ENCODE measurements at places on chromosomes 11 and 22. TPM values are rescaled to one million over a fixed set of nuclear protein-coding genes. Genes with fewer than 3 reads are reported as not detected.

The SMIM35 gene
- not detected for total RNA-seq

The HTR3B gene
- total RNA-seq: not detected

The CALCA gene
- total RNA-seq: 0.14 TPM

The LMO2 gene
- 1.4 TPM for total RNA-seq

The TRIM66 gene
- 1.8 TPM for total RNA-seq

DNA sequence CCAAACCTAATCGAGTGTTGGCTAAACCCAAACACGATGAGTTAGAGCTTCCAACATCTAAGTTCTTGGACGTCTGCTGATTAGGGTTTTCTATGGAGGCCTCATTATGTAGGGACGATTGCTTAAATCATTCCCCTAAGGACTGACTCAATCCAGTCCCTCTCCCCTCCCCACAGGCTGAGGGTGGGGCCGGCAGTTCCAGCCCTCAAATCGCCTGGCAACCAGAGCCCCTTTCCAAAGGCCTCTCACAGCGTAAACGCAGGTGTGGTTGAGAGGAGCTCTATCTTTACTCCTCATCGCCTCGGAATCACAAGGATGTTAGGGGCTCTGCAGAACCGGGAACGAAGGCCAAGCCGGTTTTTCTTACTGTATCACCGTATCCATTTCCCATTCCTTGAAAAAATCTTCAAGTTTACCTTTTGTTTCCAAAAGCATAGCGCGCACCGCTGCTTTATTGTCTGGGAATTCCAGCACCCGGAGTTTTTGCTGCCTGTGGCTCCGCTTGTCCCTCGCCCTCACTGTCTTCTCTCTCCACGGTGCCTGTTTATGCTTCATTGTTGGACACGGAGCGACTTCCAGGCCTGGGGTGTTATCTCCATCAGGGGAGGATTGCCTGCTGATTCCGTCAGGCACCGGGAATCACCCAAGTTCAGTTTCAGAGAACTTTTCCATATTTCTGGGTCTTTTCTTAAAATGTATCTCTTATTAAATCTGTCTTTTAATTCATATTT, 13.8 kb upstream of the IFITM3 start:
- no peak for DNase-seq

GRCh38 chr11:118153976-118154375, 1.4 kb upstream of the SCN4B start:
- no peak for DNase-seq

- no peak for DNase-seq
These were observed 385.4 kb downstream of the TMEM135 start for GRCh38 chr11:87423161-87423560.

- no peak for DNase-seq
These were observed 23.5 kb downstream of the RRM1 start for GRCh38 chr11:4118107-4118506.

DNA sequence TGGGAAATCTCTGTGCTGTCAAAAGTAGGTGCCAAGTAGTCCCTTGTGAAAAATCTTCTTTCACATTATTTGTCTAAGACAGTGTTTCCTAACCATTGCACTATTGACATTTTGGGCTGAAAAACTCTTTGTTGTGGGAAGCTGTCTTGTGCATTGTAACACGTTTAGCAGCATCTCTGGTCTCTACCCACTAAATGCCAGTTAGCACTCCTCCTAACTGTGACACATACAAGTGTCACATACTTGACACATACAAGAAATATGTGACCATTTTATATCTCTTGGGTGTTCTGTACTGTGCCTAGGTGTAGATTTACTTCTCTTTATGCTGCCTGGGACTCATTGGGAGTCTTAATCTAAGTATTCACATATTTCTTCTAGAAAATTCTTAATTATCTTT, 57.8 kb downstream of the NXPE1 start:
- no peak for DNase-seq

GRCh38 chr11:132579136-132579535, 953.2 kb downstream of the OPCML start:
- DNase-seq: no peak

DNA sequence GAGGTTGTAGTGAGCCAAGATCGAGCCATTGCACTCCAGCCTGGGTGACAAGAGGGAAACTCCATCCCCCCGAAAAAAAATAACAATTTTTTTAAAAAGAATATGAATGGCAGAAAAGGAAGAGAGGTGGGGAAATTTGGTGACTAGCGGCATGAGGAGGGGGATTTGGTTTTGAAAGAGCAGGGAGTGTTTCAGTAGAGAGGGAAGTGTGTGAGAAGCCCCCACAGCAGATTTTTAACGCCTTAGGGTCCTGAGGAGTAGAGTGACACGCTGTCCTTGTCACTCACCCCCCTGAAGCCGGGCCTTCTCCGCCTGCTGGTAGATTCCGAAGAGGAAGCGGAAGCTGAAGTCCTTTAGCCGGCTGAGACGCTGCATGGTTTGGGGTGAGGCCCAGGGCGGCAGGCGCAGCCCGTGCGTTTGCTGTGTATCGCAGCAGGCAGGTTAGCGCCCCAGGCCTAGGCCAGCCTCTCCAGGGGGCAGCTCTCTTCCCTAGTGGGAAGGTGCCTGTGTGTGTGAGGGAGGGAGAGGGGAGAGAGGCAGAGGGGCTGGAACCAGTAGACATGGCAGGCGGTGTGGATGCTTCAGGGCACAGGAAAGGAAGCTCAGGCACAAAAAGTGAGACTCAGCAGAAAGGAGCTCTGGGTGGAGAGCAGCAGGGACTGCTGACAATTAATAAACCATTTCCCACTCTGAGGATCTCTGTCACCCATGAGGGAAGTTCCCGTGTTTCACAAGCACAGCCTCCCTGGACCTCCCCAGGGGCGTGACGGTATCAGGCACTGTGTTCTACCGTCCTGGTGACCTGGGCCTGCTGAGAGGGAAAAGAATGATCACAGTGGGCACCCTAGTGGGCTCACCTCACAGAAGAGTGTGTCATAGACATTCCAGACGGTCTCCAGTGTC, 3.9 kb downstream of the ACP2 start:
- DNase-seq: no peak

DNA sequence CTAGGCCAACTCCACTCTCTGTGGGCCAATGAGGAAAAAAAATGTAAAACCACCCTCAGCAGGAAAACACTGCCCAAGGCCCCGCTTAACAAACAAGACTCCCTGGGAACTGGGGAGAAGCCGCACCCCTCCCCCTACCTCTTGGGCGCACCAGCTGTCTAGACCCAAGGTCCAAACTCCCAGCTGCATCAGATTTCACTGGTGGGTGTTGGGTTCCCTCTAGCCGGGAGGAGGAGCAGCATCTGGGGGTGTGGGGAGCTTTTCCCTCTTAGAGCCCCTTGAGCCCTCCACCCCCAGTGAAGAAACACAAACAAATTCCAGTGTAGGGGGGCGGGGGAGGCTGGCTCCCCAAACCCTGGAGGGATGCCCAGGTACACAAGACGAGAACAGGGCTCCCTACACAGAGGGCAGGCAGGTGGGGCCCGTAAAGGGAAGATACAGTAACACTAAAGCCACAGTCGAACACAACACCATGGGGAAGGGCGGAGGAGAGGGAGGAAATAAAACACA, 64.9 kb downstream of the NECTIN1 start:
- DNase-seq: no peak

DNA sequence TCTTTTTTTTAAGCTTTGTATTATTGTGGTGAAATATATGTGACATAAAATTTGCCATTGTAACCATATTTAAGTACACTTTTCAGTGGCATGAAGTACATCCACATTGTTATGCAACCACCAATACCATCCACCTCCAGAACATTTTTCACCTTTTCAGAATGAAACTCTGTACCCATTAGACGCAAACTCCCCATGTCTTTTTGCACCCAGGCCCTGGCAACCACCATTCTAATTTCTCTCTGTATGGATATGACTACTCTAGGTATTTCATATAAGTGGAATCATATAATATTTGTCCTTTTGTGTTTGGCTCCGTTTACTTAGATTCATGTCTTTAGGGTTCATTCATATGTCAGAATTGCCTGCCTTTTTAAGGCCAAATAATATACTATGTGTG, 182.8 kb upstream of the TBCEL start:
- DNase-seq: no peak

GRCh38 chr22:45515676-45516075, 13.0 kb downstream of the FBLN1 start:
- no peak for DNase-seq

DNA sequence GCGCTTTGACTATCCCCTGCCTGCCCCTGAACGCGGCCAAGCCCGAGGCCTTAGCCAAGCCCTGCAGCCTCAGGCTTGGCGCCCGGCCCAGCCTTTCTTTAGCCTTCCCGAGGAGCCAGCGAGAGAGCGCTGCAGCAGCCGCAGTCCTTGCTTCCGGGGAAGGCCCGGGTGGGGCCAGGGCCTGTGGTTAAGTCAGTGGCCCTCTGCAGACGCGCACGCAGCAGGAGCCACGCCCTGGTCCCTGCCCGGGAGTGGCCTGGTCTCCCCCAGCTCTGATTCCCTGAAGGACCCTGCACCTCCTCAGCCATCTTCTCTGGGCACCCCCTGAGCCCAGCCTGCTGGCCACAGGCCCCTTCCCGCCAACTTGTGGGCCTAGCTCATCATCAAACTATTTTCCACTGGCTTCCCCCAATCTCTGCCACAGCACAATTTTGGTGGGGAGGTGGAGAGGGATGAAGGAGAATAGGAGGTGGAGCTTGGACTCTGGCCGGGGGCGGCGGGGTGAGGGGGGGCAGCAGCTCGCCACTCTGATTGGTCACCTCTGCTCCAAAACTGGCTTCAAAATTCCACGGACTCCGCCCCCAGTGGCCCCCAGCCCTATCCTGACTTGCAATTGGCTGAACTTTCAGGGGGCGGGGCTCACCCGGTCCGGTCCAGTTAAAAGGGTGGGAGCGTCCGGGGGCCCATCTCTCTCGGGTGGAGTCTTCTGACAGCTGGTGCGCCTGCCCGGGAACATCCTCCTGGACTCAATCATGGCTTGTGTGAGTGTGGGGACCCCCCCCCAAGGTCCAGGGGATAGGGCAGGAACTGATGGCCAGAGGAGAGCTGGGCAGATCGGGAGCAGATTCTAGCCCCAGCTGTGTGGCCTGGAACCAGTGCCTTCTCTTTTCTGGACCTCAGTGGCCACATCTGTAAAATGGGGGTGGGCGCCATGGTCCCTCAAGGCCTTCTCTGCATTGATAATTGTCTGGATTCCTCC, at the start of gene LGALS1:
Gene LGALS1, plus strand, starts transcription at position 686 of the 979 bp plus-strand sequence. Its CDS starts 67 bp downstream, at position 753.
- DNase-seq: peak; percentile 92

GRCh38 chr11:702462-703461, 3.3 kb upstream of the EPS8L2 start:
- peak; percentile 59 for DNase-seq

- no peak for DNase-seq
These were observed 172.4 kb upstream of the C11orf87 start for GRCh38 chr11:109249597-109249996.

DNA sequence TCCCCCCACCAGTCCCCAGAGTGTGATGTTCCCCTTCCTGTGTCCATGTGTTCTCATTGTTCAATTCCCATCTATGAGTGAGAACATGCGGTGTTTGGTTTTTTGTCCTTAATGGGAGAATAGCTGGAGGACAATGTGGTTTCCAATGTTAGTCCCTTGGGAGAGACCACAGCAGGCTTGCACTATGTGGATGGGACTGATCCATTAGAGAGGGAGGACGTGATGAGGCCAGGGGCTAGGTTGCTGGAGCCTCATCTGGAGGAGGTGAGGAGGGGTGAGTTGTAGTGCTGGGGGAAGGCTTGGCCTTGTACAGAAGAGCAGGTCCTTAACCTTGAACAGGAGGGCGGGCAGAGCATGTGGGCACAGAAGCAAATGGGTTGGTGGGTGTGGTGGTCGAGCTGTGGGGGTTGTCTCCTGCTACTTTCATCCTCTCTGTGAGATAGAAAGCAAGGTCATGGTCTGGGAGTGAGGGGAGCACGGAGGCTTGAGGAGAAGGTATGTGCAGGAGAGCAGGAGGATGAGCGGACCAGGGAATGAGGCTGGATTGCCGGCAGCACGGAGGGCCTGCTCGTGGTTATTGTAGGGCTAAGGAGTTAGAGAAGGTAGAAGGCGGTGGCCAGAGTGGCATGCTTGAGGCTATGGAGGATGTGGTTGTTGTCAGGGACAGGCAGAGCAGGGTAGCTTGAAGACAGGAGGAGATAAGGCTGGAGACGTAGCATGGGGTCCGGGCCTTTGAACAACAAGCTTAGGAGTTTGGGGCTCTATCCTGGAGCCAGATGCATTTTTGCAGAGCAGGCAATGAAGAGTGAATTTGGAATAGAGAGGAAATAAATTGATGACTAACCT, 11.2 kb upstream of the SREBF2 start:
- DNase-seq: no peak

DNA sequence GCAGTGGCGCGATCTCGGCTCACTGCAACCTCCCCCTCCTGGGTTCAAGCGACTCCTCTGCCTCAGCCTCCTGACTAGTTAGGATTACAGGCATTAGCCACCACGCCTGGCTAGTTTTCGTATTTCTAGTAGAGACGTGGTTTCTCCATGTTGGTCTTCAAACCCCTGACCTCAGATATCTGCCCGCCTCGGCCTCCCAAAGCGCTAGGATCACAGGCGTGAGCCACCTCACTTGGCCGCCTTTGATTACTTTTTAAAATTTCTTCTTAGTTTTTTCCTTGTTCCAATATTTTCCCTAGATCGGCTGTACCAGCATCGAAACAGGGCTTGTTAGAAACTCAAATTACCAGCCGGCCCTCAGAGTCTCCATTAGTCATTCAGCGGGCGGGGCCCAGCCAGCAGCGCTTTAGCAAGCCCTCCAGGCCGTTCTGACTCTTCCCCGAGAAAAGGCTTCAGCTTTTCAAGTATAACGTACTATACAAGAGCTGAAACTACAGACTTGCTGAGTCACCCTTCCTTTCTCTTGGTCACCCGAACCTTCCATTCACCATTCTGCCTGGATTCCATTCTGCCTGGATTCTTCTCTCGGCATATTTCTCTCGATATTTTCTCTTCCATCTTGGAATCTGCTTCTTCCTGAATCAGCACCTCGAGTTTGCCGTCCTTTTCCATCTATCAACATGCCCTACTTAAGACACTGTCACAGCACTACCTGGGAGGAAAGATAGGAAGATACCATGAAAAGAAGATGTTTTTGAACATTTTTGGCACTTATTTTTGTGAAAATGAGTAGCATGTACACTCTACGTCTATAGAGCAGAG, 6.7 kb upstream of the CAPRIN1 start:
- DNase-seq: peak; percentile 85

DNA sequence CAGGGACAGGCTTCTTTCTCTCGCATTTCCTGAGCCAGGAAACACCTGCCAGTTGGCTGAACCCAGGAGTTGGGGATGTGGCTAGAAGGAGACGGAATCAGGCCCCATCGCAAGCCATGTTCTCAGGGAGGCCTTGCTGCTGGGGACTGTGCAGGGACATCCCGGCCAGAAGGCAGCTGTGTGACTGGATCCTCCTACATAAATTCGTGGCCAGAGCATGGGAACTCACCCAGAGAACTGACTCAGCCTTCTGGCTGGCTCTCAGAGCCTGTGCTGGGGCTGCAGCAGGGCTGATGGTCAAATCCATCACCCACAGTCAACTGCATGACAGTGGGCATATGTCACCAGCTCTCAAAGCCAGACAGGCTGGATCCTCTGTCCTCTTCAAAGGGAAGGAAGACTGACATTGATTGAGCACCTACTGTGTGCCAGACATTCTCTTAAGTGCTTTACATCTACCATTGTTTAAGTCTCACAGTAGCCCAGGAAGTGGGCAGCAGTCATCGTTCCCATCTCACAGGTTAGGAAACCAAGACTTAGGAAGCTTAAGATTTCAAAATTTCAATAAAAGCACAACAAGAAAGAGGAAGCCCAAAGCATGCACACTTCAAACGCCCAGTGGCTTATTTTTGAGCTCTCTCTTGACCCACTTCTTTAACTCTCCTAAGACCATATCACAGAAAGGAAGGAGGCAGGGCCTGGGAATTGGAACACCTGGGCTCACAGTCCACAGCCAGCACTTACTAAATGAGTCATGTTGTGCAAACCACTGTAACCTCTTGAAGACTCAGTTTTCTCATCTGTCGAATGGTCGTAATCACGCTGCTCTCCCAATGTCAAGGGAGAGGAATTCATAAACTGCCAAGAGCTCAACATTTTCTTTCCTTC, 30.9 kb upstream of the CACNG2 start:
- DNase-seq: no peak

Data from H4 (cell line).